ENCODE measurements at places on chromosomes 2 and 18. TPM values are rescaled to one million over a fixed set of nuclear protein-coding genes. Genes with fewer than 3 reads are reported as not detected.

GRCh38 chr2:82317012-82317411 is 2012.5 kb upstream of the LRRTM1 start:
- DNase-seq: no peak

GRCh38 chr18:55003695-55004094 is 44.4 kb upstream of the CCDC68 start:
- no peak for DNase-seq

Gene IL1A
- not detected for total RNA-seq

Gene CERKL
- not detected for total RNA-seq

Gene OR6B2
- total RNA-seq: not detected

Gene DYSF
- total RNA-seq: 48.2 TPM

- no peak for DNase-seq
Observed at GRCh38 chr2:241771286-241772062, 5.1 kb upstream of the GAL3ST2 start.

DNA sequence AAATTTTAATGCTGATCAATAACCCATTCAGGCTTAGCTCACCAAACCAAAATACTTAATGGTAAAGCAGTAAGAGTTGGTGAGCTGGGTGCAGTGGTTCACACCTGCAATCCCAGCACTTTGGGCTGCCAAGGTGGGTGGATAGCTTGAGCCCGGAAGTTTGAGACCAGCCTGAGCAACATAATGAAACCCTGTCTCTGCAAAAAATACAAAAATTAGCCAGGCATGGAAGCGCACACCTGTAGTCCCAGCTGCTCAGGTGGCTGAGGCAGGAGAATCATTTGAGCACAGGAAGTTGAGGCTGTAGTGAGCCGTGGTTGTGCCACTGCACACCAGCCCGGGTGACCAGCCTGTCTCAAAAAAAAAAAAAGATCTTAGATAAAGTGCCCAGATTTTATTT is 35.7 kb upstream of the MPP4 start:
- no peak for DNase-seq

Gene TUBB8B
- not detected for total RNA-seq

DNA sequence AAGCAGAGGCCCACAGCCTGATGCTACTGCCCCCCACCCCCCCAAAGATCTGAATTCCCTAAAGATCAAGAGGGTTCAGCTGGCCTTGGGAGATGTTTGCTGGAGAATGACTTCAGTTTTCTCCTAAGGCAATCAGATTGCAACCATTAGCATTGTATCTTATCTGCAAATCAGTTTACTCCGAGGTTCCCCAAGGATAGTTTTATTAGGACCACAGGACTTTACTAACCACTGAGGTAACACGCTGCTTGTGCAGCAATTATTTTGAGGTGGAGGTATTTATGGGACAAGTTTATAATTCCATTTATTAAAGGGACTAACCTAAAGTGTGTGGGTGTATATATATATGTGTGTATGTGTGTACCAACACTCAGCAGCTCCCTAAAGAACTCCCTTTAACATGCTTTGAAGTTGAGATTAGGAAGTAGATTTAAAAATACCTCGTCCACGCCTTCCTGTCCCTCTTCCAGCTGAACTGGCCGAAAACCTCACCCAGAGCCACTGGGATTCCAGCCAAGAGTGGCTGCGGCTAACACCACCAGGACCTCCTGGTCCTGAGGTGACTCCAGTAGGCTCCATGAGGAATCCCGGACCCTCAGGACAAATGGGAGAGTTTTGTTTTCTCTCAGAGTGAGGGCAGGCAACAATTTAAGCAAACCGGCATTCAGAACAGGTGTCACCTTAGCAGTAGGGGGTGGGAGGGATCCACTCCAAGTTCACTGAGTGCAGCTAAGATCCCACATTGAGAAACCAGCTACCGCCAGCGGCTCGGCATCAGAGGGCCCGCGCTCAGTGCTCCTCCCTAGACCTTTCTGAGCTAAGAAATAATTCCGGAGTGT is 3.0 kb upstream of the DLX1 start:
- no peak for DNase-seq

DNA sequence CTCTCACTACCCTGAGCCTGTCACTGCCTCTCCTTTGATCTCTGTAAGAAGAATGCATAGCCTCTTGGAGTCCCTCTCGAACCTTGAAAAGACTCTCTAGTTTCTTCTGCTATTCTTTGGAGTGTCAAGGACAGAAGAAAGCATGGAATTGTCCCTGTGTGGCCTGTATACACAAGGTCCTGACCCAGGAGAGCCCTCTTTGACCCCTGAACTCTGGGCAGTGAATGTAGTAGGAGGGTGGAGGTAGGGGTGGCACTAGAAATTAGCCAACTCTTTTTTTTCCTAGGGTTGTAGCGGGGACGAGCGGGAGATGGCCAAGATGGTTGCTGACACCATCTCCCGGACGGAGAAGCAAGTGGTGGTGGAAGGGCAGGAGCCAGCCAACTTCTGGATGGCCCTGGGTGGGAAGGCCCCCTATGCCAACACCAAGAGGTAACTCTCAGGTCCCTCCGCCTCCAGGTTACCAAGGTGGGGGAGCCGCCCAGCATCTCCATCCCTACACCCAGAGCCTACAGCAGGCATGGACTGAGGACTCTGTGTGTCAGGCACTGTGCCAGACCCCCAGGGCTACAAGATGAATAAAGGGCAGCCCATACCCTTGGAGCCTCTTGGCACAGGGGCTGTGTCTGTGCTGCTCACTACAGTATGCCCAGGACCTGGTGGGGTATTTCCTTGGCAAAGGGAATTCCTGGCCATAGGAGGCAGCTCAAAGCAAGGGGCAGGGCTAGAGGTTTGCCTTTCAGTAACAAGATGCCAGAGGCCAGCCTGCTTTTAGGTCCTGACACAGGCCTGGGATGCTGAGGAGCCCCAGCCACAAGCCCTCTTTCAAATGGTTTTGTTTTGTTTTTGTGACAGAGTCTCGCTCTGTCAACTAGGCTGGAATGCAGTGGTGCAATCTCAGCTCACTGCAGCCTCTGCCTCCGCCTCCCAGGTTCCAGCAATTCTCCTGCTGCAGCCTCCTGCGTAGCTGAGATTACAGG is 16.4 kb downstream of the VIL1 start:
- no peak for DNase-seq

Gene MEP1B
- not detected for total RNA-seq

DNA sequence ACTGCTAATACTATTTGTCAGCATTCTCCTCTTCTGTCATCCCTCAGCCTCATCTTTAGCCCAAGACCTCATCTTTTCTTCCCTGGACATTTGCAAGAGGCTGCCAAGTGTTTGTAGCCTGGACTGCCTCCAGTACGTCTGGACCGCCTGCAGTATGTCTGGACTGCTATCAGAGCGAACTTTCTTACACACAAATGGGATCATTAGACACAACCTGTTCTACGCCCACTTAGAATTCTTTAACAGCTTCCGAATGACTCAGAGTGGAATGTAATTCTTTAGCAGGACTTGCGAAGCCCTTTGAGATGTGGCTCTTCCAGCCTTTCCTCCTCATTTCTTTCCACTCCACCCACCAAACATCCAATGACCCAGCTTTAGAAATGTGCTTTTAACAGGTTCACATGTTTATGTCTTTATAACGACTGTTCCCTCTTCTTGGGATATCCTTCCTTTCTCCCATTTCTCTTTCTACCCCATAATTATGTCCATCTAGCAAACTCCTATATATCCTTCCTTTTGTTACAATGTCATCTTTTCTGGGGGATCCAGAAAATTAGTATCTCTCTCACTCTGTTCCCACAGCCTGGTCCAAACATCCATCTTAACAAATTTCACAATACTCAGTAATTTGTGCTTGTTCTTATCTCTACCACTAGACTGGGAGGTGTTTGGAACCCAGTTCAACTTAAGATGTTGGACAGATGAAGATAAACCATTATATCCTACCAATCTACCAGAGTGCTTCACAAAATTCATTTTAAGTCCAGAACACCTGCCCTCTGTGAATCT is 171.3 kb upstream of the PGAP1 start:
- peak; percentile 75 for DNase-seq

DNA sequence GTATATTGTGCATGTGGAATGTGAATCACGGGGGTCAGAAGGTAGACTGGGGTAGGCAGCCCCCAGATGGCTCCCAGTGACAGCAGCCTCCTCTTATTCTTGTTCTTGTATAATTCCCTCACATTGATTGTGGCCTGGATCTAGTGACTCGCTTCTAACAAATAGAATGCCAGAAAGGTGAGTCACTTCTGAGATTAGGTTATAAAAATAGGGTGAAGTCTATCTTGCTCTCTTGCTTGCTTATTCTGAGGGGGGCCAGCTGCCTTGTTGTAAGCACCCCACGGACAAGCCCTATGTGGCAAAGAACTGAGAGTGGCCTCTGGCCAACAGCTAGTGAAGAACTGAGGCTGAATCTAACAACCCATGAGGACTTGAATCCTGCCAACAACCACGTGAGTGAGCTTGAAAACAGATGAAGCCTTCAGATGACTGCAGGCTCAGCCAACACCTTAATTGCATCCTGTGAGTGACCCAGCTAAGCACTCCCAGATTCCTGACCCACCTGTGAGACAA is 15.6 kb upstream of the RMND5A start:
- DNase-seq: peak; percentile 56

DNA sequence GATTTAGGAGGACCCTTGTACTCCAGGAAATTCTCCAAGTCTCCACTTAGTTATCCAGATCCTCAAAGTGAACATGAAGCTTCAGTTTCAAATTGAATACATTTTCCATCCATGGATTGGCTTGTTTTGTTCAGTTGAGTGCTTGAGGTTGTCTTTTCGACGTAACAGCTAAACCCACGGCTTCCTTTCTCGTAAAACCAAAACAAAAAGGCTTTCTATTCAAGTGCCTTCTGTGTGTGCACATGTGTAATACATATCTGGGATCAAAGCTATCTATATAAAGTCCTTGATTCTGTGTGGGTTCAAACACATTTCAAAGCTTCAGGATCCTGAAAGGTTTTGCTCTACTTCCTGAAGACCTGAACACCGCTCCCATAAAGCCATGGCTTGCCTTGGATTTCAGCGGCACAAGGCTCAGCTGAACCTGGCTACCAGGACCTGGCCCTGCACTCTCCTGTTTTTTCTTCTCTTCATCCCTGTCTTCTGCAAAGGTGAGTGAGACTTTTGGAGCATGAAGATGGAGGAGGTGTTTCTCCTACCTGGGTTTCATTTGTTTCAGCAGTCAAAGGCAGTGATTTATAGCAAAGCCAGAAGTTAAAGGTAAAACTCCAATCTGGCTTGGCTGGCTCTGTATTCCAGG is at the start of gene CTLA4:
Gene CTLA4 (plus strand): TSS at position 211 of the 640 bp plus-strand sequence. CDS start 172 bp downstream, at position 383.
- no peak for DNase-seq

DNA sequence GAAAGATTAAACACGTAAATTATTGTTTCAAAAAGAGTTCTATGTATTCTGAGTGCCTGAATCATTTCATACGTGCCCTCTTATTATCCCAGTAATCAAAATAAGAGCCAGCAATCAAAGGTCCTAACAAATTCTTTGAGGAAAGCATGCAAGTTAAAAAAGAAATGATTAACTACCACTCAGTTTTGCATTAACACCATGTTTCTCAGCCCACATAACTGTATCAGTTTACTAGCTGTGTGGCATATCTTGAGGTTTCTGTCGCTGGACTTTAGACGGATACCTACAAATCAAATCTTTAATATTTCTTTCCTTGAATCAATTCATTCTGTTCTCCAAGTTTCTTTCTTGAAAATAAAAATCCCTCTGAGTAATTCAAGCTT is 668.9 kb upstream of the CHAC2 start:
- DNase-seq: no peak
